ENCODE measurements at places on chromosomes 16 and 17. TPM values are rescaled to one million over a fixed set of nuclear protein-coding genes. Genes with fewer than 3 reads are reported as not detected.

Gene GP2
- not detected for total RNA-seq

Gene ERAL1
- total RNA-seq, result 42.9 TPM

Gene PLXDC1
- 6.3 TPM for total RNA-seq

Gene CHRNE
- 0.42 TPM for total RNA-seq

Gene GPR179
- not detected for total RNA-seq

Gene PERCC1
- total RNA-seq, result not detected

Gene KRT25
- not detected for total RNA-seq

Gene CCL8
- total RNA-seq, result not detected

GRCh38 chr17:40071313-40072039 is 8.7 kb downstream of the THRA start:
- no peak overlapping the region for H3K4me3 ChIP-seq
- no peaks in the 10 kb centered on the region for H3K27me3 ChIP-seq
- DNase-seq, result no peak
- peaks cover 51% of the 10 kb centered on the region for H3K4me1 ChIP-seq

DNA sequence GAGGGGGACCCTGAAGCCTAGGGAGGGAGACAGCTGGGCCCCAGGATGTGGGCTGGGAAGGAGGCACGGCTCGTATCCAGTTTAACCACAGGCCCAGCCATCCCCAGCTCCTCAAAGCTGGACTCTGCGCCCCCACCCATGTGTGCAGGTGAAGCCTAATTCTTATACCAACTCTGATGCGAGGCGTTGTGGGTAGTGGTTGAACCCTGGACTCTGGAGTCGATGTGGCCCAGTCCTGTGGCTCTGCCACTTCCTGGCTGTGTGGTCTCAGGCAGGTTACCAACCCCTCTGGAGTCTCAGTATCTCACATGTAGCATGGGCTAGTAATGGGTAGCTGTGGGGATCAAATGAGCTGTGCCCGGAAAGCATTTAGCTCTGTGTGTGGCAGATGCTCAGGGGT is 60.4 kb upstream of the TOB1 start:
- H3K27me3 ChIP-seq, result peaks cover 21% of the 10 kb centered on the region
- no peaks in the 10 kb centered on the region for H3K36me3 ChIP-seq
- H3K4me1 ChIP-seq, result peaks cover 35% of the 10 kb centered on the region
- no peak overlapping the region for H3K4me3 ChIP-seq
- H3K27ac ChIP-seq, result no peak overlapping the region

- H3K4me1 ChIP-seq, result peaks cover 5% of the 10 kb centered on the region
- H3K27me3 ChIP-seq, result no peaks in the 10 kb centered on the region
- no peak overlapping the region for H3K4me3 ChIP-seq
- DNase-seq, result no peak
- H3K36me3 ChIP-seq, result no peaks in the 10 kb centered on the region
- no peak overlapping the region for H3K27ac ChIP-seq
Observed at GRCh38 chr16:24718967-24719521, 10.4 kb upstream of the TNRC6A start.

DNA sequence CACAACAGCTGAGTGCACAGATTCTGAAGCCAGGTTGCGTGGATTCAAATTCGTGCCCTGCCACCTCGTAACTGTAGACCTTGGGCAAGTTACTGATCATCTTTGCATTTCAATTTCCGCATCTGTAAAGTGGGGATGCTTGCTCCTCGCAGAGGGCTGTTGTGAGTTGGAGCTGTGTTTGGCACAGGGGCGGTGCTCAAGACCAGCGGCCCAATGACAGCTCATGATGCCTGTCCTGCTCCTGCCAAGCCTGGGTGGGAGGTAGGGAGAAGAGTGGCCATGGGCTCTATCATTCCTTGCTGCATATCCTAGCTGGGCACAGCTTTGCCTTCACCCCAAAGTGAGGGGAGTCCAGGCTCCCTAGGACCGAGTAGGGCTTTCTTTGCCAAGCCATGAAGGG is 12.6 kb downstream of the NXPH3 start:
- no peak for DNase-seq
- no peak overlapping the region for H3K4me3 ChIP-seq
- no peaks in the 10 kb centered on the region for H3K27me3 ChIP-seq

DNA sequence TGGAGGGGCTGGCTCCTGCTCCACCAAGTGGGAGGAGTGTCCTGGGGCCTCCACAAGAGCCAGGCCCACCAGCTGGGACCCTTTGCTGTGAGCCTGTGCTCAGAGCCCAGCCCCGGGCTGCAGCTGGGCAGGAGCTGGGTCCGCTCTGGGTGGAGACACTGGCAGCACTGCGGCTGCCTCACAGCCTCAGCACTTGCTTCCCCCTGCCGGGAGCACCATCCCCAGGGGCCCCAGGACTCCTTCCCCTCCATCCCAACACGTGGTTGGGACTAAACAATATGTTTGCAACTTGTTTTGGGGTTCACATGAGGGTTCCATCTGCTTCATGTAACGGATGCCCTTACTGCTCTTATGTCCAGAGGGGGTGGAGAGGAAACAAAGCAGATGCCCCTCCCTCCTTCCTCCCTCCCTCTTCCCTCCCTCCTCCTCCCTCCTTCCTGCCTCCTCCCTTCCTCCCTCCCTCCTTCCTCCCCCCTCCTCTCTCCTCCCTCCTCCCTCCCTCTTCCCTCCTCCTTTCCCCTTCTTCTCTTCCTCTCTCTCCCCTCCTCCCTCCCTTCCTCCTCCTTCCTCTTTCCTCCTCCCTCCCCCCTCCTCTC is 16.3 kb upstream of the CBFA2T3 start:
- H3K4me3 ChIP-seq, result no peak overlapping the region
- H3K27me3 ChIP-seq, result no peaks in the 10 kb centered on the region
- H3K4me1 ChIP-seq, result no peaks in the 10 kb centered on the region
- H3K27ac ChIP-seq, result no peak overlapping the region

DNA sequence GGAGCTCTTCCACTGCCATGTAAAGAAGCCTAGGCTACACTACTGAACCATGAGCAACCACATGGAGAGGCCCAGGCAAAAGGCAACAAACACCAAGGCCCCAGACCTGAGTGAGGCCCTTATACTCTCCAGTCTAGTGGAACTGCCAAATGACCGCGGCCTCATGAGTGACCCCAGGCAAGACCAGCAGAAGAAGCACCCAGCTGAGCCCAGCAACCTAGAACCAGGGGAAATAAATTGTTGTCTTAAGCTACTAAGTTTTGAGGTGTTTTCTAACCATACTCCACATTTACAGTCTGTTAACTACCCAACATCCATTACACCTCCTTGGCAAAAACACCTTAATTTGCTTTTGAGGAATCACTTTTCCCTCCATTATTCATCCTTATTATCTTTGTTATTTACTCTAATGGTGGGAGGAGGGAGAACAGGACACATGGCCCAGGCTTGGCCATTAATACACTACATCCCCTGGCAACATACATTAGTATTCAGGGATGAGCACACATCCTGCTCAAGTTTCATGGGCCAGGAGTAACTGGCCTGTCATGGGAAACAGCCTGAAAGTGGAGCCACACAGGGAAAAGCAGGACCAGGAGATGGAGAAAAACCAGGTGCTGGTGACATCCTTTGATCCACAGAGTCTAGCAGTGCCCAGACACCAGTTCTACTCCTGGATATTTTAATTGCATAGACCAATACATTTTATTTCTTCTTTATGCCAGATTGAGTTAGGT is 26.2 kb downstream of the SLC39A11 start:
- H3K4me1 ChIP-seq, result peaks cover 1% of the 10 kb centered on the region
- H3K27me3 ChIP-seq, result no peaks in the 10 kb centered on the region
- no peak overlapping the region for H3K4me3 ChIP-seq

DNA sequence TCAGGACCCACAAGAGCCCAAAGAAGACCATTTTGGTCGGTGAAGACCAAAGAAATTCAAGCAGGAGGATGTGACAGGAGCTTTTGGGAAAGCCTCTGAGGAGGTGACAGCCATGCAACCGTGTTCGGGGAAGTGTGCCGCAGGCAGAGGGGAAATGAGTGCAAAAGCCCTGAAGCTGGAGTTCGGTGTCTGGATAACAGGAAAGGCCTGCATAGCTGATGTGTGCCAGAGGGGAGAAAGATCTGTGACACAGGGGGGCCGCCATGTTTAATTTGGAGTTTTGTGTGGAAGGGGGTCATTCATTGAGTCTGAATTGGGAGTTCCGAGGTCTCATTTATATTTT is 870 bp upstream of the ZC3H7A start:
- H3K36me3 ChIP-seq, result peaks cover 21% of the 10 kb centered on the region
- H3K27me3 ChIP-seq, result no peaks in the 10 kb centered on the region
- peaks cover 58% of the 10 kb centered on the region for H3K4me1 ChIP-seq
- no peak for DNase-seq
- H3K4me3 ChIP-seq, result peak overlapping the region; percentile 92

DNA sequence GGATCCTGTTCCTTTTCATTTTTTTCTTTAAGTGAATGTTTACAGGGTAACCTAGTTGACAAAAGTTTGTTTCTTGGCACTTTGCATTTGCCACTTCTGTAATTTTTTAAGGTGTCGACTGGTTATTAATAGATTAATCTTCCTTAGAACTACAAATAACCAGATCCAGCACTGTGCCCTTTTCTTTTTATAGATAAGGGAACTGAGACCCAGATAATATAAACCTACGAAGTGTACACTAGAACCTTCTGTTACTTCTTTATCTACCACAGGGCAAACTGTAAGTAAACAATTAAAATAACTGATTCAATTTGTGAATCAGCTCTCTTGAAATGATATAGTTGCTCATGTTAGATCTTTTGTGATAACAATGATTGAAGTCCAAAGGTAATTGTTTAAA is 55.4 kb downstream of the NLK start:
- no peaks in the 10 kb centered on the region for H3K27me3 ChIP-seq
- no peaks in the 10 kb centered on the region for H3K36me3 ChIP-seq
- no peak overlapping the region for H3K4me3 ChIP-seq
- no peak overlapping the region for H3K27ac ChIP-seq
- DNase-seq, result no peak
- no peaks in the 10 kb centered on the region for H3K4me1 ChIP-seq

DNA sequence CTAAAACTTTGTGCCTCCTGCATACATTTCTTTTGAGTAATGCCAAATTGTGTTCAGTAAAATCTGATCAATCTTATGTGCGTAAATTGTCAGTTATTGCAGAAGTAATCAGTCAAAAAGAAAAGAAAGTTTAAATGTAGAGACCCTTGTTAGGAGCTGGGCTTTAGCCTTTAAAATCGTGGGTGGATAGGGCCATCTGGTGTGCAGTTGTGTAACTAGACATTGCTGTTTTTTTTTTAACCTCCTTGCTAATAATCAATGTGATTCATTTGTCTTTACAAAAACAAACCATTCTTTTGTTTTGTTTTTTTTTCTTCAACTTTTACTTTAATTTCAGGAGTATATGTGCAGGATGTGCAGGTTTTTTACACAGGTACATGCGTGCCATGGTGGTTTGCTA is 5.3 kb upstream of the WWOX start:
- no peak for DNase-seq
- peaks cover 7% of the 10 kb centered on the region for H3K4me1 ChIP-seq
- no peaks in the 10 kb centered on the region for H3K36me3 ChIP-seq

- no peaks in the 10 kb centered on the region for H3K4me1 ChIP-seq
- no peak overlapping the region for H3K4me3 ChIP-seq
- no peak for DNase-seq
- no peak overlapping the region for H3K27ac ChIP-seq
Observed at GRCh38 chr17:27206447-27206846, 87.5 kb upstream of the WSB1 start.

- H3K4me1 ChIP-seq, result peaks cover 47% of the 10 kb centered on the region
- H3K4me3 ChIP-seq, result no peak overlapping the region
- H3K36me3 ChIP-seq, result peaks cover 13% of the 10 kb centered on the region
- H3K27me3 ChIP-seq, result no peaks in the 10 kb centered on the region
- no peak for DNase-seq
Observed at GRCh38 chr17:59897090-59897489, 4.2 kb downstream of the RPS6KB1 start.

DNA sequence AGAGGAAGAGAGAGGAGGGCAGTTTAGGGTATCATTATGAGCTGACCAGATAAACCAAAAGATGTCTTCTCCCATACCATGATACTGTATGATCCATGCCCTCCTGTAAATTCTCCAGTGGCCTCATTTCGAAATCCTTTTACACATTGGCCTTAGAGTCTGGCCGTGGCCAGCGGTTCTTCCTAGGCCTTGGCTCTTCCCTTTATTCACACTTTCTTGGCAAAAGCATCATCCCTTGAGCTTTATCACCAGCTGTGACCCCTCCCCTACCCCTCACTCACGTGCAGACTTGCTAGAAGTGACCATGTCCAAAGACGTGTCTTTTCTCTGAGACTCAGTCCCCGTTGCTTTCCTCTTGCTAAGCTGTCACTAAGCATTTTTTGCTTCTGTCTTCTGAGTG is 22.8 kb downstream of the KATNIP start:
- no peak overlapping the region for H3K27ac ChIP-seq
- no peaks in the 10 kb centered on the region for H3K4me1 ChIP-seq
- H3K27me3 ChIP-seq, result no peaks in the 10 kb centered on the region

- H3K27ac ChIP-seq, result no peak overlapping the region
- DNase-seq, result no peak
- no peaks in the 10 kb centered on the region for H3K36me3 ChIP-seq
- H3K27me3 ChIP-seq, result no peaks in the 10 kb centered on the region
- no peak overlapping the region for H3K4me3 ChIP-seq
Observed at GRCh38 chr17:83014940-83015910, 64.2 kb upstream of the METRNL start.

DNA sequence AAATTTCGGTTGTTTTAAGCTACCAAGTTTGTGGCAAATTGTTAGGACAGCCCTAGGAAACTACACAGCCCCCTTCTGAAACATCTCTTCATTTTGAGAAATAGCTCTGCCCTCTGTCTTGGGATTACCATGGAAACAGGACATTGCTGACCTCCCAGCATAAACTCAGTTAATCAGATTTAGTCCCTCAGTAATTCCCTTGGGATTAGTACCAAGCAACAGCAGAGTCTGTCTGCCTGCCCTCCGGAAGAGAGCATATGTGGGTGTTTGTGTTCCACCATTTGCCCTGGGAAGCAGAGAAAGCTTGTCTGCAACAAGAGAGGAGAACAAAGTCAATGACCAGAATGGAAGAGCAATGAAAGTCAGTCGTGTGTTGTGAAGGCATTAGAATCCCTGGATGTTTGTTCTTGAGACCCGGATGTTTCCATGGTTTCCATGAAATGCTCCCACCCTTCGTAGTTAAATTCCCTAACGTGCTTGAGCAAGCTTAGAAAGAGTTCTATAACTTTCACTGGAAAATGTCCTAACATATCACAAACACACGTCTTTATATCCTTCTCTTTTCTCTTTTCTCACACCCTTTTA is 26.2 kb downstream of the NUDT7 start:
- H3K4me1 ChIP-seq, result no peaks in the 10 kb centered on the region
- peaks cover 15% of the 10 kb centered on the region for H3K27me3 ChIP-seq
- H3K27ac ChIP-seq, result no peak overlapping the region
- H3K4me3 ChIP-seq, result no peak overlapping the region
- no peaks in the 10 kb centered on the region for H3K36me3 ChIP-seq

DNA sequence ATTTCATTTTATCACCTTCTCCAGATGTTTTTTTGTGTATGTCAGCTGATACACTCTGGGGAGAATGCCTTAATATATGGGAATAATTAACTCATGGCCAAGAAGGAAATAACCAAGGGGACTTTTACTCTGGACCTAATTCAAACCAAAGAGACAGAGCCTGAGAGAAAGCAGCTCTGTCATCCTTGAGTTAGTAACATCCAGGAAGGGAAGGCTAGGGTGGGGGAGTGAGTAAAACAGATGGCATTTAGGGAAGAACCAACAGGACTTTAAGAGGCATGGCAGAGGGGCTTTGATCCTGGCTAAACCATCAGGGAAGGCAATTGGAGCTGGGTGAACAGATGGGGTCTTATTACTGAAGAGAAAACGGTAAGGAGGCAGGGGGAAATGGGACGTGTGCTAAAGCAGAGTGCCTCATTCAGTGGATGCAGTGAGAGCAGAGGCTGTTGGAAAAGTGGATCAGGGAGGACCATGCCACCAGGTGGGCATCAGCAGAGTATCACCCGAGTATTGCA is 2.5 kb upstream of the SMPD3 start:
- H3K4me1 ChIP-seq, result peaks cover 16% of the 10 kb centered on the region
- H3K27ac ChIP-seq, result no peak overlapping the region
- no peak for DNase-seq
- peaks cover 17% of the 10 kb centered on the region for H3K27me3 ChIP-seq
- no peak overlapping the region for H3K4me3 ChIP-seq
- no peaks in the 10 kb centered on the region for H3K36me3 ChIP-seq
